Umbilical cord (tissue), 2 donors: ENCODE measurements at places on chromosomes 4 and X. TPM values are rescaled to one million over a fixed set of nuclear protein-coding genes. Genes with fewer than 3 reads are reported as not detected.

The NUDT11 gene
- 4.3 TPM for total RNA-seq

The RNF128 gene
- 7.9 TPM for total RNA-seq

The SCRG1 gene
- 15.2 TPM for total RNA-seq

The GYPA gene
- total RNA-seq = 30.1 TPM

The EFHC2 gene
- 0.48 TPM for total RNA-seq

The GPC4 gene
- total RNA-seq = 17.1 TPM

The NLRP2B gene
- total RNA-seq = 0.48 TPM

The NWD2 gene
- total RNA-seq = 2.4 TPM

The SORCS2 gene
- 9.6 TPM for total RNA-seq

The SSX2B gene
- not detected for total RNA-seq

The COX18 gene
- 33.0 TPM for total RNA-seq

DNA sequence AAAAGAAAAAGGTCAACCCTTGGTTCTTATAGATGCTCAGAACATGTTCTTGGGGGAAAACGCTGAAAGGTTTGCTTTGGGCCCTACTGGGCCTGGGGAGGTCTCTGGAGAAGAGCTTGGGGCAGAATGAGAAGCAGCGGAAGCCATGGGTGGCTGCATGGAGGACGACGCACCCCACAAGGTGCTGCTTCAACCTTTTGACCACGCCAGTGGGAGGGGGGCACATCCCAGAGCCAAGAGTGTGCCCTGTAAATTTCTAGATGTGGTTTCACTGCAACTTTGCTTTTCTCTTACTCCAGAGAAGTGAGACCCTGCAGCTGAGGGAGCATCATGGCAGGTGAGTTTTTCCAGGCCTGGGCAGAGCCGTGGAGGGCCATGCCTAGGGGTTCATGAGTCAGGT, 3.2 kb downstream of the PRRG3 start:
- no peak for DNase-seq

GRCh38 chrX:9650091-9650490, 115.6 kb downstream of the GPR143 start:
- DNase-seq = no peak

- no peak for DNase-seq
Observed at GRCh38 chrX:67613996-67614395, 70.2 kb downstream of the AR start.

DNA sequence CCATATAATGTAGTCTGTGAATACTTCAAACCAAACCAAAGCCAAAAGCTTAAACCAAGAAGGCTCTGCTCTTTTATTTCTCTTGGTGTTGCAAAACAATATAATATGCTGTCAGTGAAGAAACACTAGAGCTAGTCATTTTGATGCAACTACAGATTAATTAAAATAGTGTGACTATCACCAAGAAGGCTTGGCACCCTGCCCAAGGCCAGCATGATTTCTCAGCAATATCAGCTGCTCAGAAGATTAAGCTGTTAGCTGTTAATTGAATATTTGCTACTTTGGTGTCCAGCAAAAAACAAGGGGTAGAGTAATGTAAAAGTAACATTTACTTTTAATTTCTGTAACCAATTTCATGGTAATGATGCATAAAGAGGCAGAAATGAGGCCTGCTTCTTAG, 104.9 kb upstream of the PRPS2 start:
- no peak for DNase-seq

DNA sequence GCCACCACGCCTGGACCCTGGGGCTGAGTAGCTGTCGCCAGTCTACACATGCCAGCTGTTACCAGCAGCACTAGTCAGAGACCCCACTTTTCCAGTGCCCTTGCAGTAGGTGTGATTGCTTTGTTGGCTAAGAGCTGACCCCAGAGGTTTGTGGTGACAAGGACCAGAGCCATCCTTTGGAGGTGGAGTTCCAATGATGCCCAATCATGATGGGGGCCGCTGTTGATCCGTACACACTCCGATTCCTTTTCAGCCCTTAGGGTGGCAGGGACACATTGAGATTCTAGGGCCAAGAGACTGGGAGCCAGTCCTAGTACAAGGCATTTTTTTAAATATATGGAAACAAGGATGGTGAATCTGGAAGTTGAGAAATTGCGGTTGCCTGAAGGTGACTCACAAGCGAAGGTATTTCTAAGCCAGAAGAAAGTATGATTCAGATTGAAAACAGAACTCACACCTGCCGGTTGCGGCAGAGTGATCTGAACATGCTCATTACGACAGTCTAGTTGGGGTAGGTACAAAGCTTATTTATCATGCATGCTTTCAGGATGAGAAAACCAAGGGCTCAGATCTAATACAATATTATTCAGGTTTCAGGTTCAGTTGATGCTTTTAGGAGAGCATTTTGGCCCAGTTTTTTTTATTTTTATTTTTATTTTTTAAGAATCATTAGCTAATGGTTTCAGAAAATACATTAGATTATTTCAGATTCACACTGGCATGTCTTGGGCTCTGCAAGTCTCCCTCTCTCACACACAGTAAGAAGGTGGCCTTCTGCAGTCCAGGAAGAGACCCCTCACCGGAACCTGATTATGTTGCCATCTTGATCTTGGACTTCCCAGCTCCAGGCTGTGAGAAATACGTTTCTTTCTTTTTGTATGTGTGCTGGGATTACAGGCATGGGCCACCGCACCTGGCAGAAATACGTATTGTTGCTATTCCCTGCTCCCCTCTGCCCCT, 43.4 kb downstream of the SHROOM2 start:
- no peak for DNase-seq

DNA sequence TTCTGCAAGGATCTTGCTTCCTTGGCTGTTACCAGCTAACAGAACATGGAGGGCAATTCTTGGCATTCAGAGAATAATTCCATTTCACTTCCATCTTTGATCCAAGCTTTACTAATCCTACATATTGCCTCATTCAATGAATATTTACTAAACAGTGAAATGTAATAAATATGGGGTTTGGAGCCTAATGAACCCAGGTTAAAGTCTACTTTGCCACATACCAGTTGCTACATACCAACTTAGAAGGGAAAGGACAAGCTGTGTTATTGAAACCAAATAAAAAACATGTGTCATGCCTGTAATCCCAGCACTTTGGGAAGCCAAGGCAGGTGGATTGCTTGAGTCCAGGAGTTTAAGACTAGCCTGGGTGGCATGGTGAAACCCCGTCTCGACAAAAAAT, 265.6 kb downstream of the KLHL13 start:
- DNase-seq = no peak

GRCh38 chr4:104063341-104063740, 343.6 kb upstream of the TACR3 start:
- DNase-seq = no peak

DNA sequence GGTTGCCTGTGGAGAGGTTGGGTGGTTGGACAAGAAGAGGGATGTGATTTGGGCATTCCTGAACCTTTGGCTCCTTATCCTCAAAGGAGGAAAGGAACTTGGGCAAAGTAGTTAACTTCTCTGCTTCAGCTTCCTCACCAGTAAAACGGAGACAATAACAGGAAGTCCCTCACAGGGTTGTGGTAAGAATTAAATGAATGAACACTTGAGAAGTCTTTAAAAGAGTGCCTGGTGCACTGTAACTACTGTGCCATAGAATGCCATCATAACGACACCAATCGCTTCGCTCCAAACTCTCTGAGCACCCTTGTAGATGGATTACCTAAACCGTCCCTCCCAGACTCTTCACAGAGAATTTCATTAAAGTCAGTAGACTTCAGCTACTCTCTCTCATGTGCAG, 10.5 kb downstream of the ZCCHC18 start:
- DNase-seq = no peak

- DNase-seq = no peak
Observed at GRCh38 chr4:10442976-10443375, 14.2 kb downstream of the ZNF518B start.

DNA sequence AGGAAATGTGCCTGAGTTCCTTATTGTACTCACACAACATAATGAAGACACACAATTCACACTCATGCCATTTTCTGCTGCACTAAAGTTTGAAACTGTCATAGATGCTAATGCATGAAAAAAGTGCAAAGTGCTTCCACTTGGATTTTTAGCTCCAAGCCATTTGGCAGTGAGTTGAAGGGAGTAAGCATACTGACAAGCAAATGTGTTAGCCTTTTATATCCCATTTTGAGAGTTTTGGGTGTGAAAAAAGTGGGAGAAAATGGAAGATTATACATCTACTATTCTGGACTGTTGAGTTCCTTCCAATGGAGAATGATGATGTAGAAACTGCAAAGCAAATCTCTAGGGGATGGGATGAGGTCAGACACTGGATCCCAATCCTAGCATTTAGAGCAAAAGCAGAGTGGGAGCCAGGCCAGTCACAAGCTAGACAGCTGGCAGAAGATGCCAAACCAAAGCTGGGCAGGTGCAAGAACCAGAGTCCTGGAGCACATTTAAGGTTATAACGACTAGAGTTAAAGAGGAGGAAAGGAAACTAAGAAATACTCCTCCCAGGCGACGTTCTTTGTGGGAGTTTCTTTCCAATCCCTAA, 216.8 kb downstream of the FBXO8 start:
- DNase-seq = no peak

DNA sequence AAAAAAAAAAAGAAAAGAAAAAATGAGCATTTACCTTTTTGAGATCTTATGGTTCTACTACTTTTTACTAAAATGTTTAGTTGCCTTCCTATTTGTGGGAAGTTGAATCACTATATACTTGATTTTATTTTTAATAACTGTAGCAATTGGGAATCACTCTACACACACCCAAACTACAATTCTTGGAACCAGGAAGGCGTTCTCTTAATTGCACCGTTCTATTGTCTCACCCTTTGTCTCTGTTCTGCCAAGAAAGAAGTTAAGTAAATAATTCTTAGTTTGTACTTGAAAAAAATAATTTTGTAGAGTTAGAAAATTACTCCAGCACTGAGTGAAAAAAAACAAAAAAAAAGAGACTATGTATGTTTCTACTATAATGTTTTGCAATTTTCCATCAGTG, 62.7 kb downstream of the ATOH1 start:
- no peak for DNase-seq

- DNase-seq = peak; percentile 57
Observed at GRCh38 chr4:142752202-142752786, 93.8 kb downstream of the INPP4B start.

DNA sequence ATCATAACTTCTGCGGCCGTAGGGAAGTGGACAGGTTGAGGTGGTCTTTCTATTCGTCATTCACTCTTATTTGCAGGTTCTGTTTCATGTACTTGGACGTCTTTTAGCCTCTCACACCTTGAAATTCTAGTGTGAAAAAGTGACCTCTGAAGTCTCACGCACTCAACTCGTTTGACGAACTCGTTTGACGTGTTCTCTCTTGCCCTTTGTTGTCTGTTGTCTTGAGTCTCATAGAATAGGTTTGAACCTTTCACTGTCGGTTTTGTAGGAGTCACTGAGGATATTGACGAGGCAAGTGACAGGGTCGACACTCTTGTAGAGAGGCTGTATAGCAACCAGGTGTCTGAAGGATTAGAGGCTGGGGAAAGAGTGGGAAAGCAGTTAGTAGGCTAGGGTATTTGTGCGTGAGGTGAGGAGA, 1.1 kb upstream of the PGRMC2 start:
- DNase-seq = no peak

GRCh38 chr4:142719854-142720541, 126.1 kb downstream of the INPP4B start:
- DNase-seq = peak; percentile 29

DNA sequence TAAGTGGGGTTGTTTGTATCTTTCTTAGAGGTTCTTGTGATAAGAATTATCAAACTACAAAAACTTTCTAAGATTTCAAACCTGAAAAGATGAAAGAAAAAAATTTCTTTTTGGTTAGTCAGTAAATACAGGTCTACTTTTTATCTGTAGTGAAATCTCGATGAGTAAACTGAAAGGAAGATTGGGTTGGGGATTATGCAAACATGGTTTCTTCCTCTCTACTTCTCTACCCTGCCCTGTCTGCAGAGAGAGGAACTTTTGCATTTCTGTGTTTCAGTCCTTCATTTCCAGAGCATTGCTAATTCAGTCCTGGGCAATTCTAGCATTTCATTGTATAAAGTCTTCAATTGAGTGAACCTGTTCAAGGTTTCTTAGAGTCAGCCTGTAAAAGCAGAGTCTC, 51.6 kb upstream of the IL2 start:
- DNase-seq = no peak

- no peak for DNase-seq
Observed at GRCh38 chr4:24917076-24917856, 4.4 kb upstream of the CCDC149 start.

- no peak for DNase-seq
Observed at GRCh38 chr4:84470204-84470785, 28.8 kb downstream of the NKX6-1 start.
